ENCODE measurements at places on chromosomes 7 and 10.

DNA sequence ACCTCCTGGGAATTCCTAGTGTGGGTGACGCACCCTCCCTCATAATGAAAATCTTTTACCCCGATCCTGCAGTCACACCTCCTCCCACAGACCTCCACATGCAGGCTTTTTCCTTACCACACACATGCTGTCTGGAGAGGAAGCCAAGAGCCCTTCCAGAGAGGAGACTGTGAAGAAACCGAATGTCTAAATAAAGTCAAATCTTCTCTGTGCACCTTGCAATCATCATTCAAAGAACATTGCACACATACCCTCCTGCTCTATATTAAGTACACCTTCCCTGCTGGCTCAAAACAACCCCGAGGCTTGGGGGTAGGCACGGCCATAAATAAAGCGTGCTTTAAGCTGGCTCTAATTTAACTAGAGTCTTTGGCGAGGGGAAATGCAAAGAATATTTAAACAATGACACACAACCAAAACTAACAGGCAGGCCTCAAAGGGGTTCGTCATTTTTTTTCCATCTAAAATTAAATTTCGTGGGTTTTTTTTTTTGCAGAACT lies 34.9 kb downstream of the CALML3 start:
- no peak for DNase-seq

DNA sequence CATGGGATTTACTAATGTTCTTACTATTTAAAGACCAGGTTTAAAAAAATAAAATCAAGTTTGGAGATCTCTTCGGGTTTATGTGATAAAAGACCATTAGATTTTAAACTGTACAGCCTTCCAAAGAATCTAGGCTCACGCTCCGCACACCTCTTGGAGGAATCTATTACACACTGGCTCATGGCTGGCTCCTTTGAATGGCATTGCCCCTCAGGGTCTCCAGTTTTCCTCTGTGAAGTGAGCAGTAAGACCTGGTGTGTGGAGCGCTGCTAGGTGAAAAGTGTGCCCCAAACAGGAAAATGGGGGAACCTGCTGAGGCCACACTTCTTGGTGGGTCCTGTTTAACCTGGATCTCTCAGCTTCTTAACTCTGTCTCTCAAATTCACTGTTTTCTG lies 142.3 kb downstream of the KAT6B start:
- DNase-seq: no peak

DNA sequence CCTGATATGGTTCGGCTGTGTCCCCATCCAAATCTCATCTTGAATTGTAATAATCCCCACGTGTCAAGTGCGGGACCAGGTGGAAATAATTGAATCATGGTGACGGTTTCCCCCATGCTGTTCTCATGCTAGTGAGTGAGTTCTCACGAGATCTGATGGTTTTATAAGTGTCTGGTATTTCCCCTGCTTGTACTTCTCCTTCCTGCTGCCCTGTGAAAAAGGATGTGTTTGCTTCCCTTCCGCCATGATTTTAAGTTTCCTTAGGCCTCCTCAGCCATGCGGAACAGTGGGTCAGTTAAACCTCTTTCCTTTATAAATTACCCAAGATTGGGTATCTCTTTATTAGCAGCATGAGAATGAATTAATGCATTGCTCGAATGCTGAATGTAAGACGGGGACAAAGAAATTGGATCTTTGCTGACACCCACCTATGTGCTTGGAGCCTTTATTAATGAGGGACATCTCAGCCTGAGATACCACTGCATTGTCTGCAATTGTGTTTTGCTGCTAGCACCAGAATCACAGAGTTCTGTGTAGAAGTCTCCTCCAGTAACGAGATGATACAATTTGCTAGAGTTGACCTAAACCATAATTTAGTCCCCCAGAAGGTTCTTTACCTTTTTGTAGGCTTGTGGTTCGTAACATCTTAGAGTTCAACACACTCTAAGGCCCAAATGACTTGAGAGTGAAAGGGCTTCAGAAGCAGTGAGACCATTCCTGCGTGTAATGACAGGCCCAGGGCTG lies 28.6 kb downstream of the SLC35B4 start:
- DNase-seq: no peak

- DNase-seq: no peak
Measured at GRCh38 chr7:39540320-39540719, 25.9 kb upstream of the YAE1 start.

GRCh38 chr10:22433875-22434274 lies 88.6 kb downstream of the SPAG6 start:
- no peak for DNase-seq

DNA sequence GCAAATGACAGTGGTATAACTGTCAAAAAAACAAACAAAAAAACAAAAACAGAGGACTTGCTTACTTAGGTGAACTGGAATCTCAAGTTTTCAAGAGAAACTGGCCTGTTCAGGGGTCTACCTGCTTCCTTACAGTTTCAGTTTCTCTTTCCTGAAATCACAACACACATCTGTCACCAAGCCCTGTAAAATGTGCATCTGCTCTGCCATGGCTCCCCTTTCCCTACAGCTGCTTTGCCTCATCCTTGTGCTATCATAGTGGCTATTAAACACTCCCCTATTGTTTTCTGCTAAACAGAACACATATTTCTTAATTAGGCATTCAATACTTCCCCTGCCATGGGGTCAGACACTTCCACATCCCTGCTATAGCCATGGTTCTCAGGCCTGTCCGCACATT lies 37.6 kb downstream of the CPED1 start:
- DNase-seq: no peak
